ENCODE measurements at places on chromosomes 7 and 10.

GRCh38 chr10:30827531-30828120 is 198.1 kb upstream of the LYZL2 start:
- DNase-seq = no peak

GRCh38 chr10:88244781-88245625 is 338.1 kb downstream of the RNLS start:
- DNase-seq = no peak

DNA sequence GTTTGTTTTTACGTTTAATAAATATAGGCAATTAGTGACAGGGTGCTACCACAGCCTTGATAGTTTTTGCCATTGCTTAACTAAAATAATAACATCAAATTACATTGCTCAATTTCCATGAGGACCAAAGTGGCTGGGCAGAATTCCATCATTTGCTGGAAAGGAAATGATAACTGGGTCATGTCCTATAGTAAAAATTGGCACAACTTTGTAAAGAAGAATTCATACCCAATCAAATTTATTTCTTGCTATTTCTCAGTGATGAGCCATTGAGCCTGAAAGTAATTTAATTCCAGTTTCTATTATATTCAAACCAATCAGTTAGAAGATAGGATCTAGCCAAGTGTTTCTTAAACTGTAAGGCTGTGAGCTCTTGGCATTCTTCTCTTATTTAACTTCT is 102.2 kb upstream of the CTTNBP2 start:
- DNase-seq = no peak

GRCh38 chr7:131363719-131364118 is 36.0 kb downstream of the MKLN1 start:
- DNase-seq = no peak

DNA sequence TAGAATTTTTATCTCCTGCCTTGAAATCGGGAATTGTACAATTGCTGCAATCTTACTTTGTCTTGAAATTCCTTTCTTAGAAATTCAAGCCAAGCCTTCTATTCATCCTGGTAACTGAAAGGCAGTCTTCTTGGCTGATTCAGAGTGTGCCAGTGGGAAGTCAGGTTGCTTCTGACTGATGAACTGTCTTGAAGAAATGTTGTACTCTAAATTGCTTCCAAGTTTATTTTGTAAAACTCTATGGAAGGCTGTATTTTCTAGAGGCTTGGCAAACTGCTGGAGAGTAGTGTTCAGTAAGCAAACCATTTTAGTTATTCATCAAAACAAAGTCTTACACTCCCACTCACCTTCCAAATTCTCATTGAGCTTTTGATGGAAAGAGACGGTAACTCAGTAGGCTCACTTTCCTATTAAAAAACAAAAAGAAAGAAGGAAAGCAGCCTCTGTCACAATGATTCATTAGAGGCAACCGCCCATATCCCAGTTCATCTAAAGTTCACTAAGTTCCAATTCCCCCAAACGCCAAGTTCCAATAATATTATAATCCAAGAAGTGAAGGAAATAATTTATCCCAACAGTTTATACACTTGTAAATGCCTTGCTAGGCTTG is 187.9 kb upstream of the MALRD1 start:
- no peak for DNase-seq

GRCh38 chr10:124872681-124873080 is 69.2 kb upstream of the ZRANB1 start:
- DNase-seq = no peak

All from germinal center (tissue), 1 donor.